GM12878 (cell line): ENCODE measurements at places on chromosomes 3 and 15. TPM values are rescaled to one million over a fixed set of nuclear protein-coding genes. Genes with fewer than 3 reads are reported as not detected.

- no peak for DNase-seq
Measured at GRCh38 chr15:46251903-46252302, 617.1 kb downstream of the SQOR start.

GRCh38 chr3:149751551-149751950 lies 738 bp downstream of the COMMD2 start:
- DNase-seq, result no peak

DNA sequence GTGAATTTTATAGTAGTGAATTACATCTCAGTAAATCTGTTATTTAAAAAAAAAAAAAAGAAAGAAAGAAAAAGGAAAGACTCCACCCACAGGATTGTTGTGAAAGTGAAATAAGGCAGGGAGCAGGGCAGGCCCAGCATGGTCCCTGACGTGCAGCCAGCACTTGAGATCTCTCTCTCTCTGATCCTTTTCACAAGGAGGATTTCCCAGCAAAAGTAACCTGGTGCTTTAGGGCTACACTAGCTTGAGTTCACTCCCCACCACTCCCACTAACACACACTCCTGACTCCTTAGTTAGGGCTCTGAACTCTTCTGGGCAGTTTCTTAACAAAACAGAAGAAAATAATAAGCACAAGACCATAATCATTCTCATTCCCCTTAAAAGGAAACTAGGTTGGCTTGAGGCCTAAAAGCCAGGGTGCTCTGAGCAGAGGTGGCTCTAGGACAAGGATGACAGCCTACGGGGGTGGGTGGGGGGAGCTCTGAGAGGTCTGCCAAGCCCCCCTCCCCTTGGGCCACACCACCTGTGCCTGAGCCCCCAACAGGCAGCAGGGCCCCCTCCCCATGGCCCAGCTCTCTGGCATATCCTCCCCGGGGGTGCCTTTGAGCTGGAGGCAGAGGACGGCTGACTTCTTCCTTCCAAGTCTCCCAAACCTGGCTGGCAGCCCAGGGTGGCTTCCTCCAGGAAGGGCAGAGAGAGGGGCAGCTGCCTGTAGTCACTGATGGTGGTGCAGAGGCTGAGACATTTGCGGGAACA lies 856 bp downstream of the TMEM40 start:
- no peak for DNase-seq

DNA sequence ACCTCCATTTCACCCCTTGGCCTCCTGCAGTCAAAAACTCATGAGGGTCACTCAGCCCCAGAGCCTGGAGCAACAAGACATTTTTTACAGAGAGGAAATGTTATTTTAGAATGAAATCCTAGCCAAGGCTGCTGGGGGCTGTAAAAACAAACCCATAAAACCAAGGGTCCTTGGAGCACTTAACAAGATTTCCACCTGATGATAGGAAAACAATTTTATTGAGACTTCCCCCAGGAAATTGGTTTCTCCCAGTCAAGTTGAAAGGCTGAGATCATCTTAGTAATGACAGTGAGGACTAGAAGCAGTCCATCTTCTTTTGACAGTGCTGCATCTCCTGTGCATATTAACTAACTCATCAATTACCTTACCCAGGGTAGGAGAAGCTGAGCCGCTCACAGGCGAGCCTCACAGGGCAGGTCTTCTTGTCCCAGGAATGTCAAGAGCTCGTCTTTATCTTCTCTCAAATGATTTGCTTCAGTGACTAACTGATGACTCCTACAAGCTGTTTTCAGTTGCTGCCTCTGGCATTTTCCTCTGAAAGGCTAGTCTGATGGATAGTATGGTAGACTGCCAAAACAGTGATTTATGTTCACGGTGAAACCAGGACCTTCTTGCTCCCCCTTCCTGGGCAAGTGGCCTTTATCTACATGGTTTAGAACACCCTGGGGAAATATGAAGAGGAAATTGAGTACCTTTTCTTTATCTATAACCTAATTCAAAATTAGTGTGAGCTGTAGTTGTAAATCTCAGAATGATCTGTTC lies 34.6 kb upstream of the AEN start:
- no peak for DNase-seq

DNA sequence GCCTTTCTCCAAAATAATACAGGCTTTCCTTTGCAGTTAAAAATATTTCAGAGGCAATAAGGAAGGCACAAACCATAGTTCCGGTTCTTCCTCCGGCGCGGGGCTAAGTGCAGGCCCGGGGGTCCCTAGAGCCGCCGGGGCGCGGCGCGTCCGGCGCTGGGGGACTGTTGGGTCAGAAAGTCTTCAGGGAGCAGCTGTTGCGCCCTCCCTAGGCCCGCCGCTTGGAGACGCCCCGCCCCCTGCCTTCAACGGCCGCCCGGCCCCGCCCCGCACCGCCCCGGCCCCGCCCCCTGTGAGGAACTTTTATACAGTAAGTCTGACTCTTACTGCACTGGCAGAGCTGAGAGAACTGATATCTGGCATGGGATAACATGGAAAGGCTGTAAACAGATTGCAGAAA lies 283.1 kb upstream of the ARL6 start:
- DNase-seq, result no peak

DNA sequence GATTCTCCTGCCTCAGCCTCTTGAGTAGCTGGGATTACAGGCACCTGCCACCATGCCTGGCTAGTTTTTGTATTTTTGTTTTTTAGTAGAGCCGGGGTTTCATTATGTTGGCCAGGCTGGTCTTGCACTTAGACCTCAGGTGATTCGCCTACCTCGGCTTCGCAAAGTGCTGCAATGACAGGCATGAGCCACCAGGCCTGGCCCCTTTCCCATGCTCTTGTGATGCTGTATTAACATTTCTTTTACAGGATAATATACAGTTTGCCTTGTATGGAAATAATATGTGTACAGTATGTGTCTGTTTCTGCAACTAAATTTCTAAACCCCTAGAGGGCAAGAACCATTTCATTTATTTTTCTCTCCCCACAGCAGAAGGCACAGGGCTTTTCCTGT lies 37.8 kb downstream of the SCG5 start:
- DNase-seq, result no peak

- no peak for DNase-seq
Measured at GRCh38 chr3:170076715-170077238, 39.0 kb downstream of the GPR160 start.

- DNase-seq, result no peak
Measured at GRCh38 chr3:71466483-71466882, 117.0 kb downstream of the FOXP1 start.

RGMA gene
- total RNA-seq, result 0.13 TPM in 1 of 2 replicates, not detected in the other

CGNL1 gene
- total RNA-seq, result 0.08 and 0.10 TPM in 2 replicates

SLC38A3 gene
- total RNA-seq, result 0.13 TPM in 1 of 2 replicates, not detected in the other
